ENCODE measurements at places on chromosomes 4 and X.

- no peak for ATAC-seq
These were observed 39.9 kb upstream of the SPINK2 start for GRCh38 chr4:56861360-56861759.

DNA sequence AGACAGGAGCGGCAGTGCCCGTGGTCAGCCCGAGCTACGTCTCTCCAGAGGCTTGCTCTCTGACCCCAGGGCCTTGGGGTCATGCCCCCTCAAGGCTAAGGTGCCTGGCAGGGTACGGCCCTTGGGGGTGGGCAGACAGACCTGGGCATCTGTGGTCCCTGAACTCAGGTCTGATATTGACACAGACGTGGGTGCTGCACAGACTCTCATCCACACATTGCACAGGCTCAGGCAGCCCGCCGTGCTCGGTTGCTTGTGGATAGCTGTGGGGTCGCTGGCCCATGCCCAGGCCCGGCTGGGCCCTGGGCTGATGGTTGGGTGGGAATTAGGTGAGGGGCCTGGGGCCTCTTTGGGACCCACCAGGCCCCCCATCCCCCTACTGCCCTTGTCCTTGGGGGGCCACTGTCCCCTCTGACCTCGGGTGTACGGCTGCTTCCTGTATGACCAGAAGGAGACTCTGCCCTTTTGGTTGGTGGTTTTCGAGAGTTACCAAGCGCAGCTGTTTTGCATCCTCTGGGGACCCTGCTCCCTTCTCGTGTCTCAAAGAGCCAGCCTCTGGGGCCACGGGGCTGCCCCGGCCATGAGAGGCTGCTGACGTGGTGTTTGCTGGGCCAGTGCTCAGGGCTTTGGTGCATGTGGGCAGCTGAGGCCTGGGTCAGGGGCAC lies 10.1 kb downstream of the FGFRL1 start:
- no peak for ATAC-seq

- 0 out of 3 replicates have a peak, but pooled peaks have one; percentile 7 for ATAC-seq
These were observed 95.9 kb upstream of the MYOZ2 start for GRCh38 chr4:119039779-119040178.

- no peak for ATAC-seq
These were observed 6.2 kb downstream of the PRR32 start for GRCh38 chrX:126825566-126826193.
